ENCODE measurements at places on chromosomes 4 and X.

DNA sequence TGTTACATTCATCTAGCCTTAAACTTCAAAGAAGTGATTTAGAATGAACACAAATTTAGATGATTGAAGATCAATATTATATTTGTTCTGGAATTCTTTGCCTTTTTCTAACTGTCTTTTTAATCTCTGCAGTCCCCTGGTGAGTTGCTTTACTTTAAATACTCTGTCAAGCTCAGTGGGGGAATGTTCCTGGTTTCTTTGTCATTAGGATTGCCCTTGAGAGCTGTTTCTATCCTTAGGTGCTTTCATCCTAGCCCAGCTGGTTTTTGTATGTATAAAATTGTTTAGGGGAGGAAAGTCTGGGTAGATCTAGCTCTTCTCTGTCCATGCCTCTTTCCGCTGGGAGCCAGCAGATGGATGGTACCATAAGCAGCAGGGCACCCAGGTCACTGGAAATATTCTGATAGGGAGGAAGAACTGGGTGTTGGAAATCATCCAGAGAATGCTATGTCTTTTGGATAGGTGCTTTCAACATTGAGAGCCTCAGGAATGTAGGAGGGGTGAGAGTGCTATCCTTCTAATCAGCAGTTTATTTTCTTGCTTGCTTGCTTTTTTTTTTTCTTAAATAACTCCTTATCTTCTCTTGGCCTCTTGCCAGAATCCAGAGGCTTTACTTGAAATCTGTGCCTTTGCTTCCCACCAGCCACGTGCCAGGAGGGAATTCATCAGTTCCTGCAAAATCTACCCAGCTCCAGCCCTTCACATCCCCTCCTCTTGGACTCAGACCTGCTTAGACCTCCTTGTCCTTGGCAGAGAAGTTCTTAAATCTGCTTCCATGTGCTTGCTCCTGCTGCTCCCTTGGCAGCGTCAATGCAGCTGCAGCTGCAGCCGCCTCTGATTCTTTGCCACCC, 215.3 kb upstream of the ANXA3 start:
- DNase-seq = no peak

- no peak for DNase-seq
These were observed 373.6 kb downstream of the MID1IP1 start for GRCh38 chrX:39174772-39175417.

DNA sequence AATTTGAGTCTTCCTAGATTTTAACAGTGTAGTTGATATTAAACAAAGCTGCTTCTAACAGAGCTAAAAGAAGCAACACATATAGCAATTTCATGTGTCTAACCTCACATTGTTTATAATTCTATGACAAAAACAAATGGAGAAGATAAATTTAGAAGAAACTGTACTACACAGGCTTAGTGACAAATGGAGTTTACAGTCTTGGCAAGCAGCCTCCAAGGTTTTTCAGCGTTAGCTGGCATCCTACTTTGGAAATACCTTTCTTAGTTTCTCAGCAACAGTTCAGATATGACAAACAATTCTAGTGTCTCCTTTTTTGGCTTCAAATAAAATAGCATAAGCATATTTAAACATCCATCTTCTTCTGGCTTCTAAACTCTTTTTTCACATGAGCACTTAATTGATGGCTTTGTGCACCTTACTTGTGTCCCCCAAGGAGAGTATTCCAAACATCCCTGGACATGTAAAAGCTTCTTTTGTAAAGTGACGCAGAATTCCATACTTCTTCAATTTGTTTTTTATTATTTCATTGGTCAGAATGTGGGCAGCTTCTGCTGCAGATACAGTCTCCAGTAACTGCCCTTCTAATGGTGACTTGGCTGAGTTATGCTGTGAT, 249.8 kb downstream of the ANTXR2 start:
- no peak for DNase-seq

DNA sequence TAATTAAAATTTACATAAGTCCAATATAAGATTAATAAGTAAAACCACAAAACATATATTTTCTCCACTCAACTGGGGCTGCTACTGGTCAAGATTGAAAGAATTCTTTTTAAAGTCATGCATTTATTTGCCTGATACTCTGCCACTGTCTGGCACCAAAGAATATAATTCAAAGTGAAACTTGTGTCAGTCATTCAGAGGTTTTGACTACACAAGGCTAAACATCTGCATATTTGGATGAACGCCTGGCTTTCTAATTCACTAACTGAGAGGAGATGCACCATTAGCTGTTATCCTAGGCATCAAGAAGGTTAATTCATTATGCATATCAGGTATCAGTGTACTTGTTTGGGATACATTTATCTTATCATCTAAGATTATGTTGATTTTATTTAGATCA, 598.5 kb downstream of the CENPC start:
- no peak for DNase-seq

DNA sequence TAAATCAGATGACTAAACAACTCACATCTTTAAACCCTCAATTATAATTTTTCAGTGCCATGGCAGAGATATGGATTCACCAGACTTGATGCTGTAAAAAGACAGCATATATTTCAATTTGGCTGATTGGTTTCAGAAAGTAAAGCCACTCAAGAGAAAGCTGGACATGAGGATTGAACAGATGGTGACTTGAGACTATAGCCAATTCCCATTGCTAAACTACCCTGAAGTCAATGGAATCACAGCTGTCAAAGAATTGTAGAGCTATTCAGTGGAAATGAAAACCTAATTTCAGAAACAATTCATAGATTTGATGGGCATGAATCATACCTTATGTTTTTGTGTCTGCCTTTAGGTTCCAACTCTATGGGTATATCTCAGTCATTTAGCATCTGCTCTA, 510.6 kb upstream of the BOD1L1 start:
- no peak for DNase-seq

- peak; percentile 65 for DNase-seq
These were observed 106.7 kb downstream of the ARHGAP6 start for GRCh38 chrX:11558972-11559371.

DNA sequence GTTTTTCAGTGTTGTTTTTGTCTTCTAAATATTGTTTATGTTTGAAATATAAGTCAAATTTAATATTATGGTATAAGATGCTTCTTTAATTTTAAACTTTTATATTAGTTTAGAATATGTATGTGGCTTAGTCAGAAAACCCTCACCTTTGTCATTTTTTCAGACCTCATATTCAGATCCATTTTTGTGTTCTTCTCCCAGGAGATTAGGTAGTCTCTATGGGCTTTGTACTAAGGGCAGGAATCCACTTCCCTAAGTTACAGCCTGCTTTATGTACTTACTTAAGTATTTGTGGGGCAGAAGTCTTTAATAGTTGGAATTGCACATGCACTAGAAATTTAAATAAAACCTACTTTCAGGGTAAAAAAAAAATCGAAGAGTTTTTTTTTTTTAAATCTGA, 63.5 kb upstream of the TENM3 start:
- no peak for DNase-seq

DNA sequence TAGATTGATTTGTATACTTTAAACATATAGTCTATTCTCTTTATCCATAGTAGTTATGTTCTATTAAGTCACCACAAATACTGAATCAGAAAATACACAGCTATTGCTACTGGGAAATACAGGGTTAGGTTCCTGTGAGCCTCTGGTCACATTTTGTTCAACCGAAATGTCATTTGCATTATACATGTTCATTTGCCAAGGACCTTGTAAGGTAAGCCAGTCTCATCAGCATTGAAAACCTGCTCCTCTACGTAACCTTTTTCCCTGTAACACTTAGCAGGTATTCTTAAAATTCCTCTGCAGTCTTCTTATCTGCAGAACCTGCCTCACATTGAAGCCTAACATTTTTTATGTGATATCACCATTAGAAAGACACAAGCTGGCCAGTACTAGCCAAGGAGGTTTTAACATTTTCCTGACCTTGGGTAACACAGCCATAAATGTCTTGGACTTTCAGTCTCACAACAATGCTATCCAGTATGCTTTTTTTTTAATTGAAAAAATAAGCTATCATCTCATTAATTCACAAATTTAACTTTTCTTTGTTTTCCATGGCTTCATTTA, 765.7 kb upstream of the IGFBP7 start:
- DNase-seq = no peak

DNA sequence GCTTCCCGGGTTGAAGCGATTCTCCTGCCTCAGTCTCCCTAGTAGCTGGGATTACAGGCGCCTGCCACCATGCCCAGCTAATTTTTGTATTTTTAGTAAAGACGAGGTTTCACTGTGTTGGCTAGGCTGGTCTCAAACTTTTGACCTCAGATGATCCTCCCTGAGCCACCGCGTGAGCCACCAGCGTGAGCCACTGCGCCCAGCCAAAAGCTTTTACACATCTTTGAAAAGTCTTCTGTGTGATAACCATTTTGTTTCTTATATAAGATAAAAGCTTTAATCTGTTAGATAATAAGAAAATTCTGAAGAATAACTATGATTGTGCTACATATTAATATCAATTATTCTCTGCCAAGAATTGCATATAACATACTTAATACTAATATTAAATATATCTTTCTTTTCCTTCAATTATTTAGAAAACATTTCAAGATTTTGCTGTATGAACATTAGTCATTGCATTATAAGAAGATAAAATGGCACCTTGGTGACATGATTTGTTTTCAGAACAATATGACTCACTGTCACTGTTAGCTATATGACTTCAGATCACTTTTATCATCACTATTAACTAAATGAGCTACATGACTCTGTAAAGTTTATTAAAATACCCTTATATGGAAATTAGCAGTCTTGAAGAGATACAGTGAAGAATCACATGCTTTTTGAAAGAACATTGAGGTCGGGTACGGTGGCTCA, 33.4 kb downstream of the RUFY3 start:
- DNase-seq = peak; percentile 9

GRCh38 chr4:128675083-128675482, 134.4 kb upstream of the JADE1 start:
- no peak for DNase-seq

GRCh38 chr4:118816538-118817177, 19.3 kb downstream of the SEC24D start:
- DNase-seq = peak; percentile 58

- DNase-seq = peak; percentile 32
These were observed 153.6 kb downstream of the RASL11B start for GRCh38 chr4:53015681-53016080.

DNA sequence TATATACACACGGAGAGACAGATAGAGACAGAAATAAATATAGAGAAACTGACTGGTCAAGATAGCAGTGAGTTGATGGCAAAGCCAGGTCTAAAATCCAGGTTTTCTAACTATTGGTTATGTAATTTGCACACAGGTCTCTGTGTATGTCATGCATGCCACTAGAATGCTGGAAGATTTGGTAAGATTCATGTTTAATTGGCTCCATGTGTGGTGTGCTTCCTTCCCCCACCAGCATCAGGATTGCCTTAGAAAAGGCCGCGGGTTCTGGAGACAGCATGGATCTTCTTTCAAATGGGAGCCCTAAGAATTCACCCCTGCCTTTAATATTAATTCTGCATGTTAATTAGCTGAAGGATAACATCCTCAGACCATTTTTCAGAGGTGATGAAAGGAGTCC, 31.3 kb downstream of the HAND2 start:
- no peak for DNase-seq

DNA sequence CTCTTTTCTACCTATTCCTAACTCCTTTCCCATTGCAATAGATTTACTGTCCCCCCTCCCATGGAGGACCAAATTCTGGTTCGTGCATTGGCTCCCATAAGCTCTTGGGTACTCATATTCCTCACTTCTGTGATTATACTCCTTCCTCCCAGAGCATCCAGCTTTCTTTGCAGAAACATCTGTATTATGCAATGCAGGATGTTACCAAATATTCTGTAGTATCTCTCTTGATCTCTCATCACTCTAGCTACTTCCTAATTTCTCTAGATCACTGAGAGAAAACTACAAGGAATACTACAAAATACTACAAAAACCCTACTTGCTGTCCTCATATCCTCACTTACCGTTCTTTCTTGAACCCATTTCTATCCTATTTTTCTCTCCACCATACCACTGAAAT, 395.9 kb upstream of the HS3ST1 start:
- DNase-seq = no peak

DNA sequence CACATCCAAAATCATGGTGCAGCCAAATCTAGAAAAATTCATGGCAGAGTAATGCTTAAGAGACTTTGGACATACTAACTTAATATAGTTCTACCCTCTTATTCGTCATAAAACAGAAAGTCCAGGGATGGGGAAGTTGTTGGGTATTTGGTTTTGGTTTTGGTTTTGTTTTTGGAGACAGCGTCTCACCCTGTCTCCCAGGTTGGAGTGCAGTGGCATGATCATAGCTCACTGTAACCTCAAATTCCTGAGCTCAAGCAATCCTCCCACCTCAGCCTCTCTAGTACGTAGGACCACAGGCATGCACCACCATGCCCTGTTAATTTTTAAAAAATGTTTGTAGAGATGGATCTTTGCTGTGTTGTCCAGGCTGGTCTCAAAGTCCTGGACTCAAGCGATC, 271.8 kb upstream of the TENM3 start:
- DNase-seq = no peak

GRCh38 chr4:4990329-4990728, 28.9 kb downstream of the CYTL1 start:
- no peak for DNase-seq

GRCh38 chrX:40538406-40538805, 42.4 kb upstream of the ATP6AP2 start:
- no peak for DNase-seq

DNA sequence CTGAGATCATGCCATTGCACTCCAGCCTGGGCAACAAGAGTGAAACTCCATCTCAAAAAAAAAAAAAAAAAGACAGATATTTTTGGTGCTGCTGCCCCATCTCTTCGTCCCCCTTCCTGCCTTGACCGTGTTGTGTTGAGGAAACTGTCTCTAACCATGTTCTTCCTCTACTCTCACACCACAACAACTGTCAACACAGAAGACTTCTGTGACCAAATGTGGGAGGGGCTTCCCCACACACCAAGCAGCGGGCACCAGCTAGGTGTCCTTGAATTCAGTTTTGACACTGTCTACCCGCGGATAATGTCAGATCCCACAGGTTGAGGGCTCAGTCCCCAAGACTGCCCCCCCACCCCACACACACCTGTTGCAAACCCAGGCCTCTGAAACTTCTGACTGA, 104.7 kb upstream of the BCOR start:
- DNase-seq = no peak

GRCh38 chr4:38728631-38729141, 54.1 kb downstream of the TLR10 start:
- DNase-seq = no peak

DNA sequence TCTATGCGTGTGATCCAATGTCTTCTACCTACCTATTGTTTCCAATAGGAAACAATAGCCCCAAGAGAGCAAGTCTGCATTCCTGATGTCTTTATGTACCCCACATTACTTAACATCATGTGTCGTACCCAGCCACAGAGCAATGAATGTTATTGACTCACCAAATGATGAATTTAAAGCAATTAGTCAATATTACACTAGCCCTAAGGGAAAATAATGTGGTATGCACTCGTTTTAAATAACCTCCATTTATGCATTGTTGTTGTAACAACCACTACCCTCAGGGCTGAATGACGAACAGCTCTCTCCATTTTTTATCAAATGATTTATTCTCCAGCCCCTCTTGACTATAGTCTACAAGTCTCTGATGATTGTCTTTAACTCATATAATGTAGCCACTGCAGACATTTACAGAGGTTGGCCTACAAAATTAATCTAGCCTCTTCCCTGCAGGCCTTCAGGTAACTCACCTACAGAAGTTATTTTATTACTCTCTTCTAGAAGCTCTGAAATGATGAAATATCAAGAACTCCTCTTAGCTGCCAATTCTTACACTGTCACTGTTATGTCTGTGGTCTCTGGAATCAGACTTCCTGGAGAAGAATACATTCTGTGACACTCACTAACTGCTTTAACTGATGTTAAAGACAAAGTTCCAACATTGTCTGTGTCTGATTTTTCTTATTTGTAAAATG, 601.7 kb upstream of the GRIA3 start:
- DNase-seq = no peak

GRCh38 chr4:42330002-42330592, 67.2 kb upstream of the SHISA3 start:
- DNase-seq = no peak
